ENCODE measurements at places on chromosomes 12 and 14.

GRCh38 chr14:50397390-50398188 lies 908 bp upstream of the CDKL1 start:
- peak; percentile 73 for DNase-seq

- DNase-seq, result no peak
Measured at GRCh38 chr14:78566859-78567172, 396.6 kb downstream of the NRXN3 start.

GRCh38 chr12:40011775-40012129 lies 94.1 kb downstream of the SLC2A13 start:
- no peak for DNase-seq

DNA sequence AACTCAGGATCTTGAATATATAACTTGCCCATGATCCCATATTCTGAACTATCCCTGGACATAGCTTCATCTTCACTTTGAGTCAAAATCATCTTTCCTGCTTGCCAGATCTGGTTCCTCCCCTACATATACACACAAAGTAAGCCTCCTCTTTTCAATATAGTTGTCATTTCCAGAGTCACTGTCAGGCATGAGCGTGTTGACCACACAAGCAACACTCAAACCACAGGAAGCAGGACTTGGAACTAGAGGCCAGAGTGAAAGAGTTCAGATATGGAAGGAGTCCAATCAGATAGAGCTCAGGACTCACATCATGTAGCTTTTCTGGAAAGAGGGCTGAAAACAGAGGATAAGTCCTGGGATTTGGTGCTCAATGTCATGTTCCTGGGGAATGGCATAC lies 1140.6 kb downstream of the BCL11B start:
- DNase-seq, result no peak

- no peak for DNase-seq
Measured at GRCh38 chr12:68119724-68120211, 39.8 kb downstream of the IFNG start.

DNA sequence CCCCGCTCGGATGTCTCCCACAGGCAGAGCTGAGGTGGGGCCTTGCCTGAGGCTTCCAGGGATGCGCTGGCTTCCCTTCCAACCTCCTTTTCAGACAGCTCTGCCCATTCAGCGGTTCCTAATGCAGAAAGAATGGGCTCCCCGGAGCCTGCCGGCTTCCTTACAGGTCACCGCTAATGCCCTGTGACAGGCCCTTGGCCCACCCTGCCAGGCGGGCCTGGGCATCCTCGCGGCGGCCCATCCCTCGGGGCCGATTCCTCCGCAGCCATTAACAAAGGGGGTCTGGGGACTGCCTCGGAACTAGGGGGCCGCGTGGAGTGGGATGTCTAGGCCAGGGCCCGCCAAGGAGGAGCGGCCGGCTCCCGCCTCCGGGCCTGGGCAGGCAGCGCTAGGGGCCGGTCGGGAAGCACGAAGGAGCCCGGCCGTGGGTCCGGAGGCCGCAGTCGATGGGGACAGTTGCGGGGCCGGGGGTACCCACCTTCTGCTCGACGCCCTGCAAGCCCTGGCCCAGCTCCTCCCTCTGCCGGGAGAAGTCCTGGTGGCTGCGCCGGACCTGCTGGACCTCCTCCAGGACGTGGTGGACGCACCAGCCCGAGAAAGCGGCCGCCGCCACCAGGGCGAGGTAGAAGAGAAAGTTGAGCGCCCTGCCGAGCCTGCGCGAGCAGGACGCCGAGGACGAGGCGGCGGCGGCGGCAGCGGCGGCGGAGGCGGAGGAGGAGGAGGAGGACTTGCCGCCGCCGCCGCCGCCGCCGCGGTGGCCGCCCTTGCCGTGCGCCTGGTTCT lies 738 bp downstream of the CKAP4 start:
- no peak for DNase-seq

DNA sequence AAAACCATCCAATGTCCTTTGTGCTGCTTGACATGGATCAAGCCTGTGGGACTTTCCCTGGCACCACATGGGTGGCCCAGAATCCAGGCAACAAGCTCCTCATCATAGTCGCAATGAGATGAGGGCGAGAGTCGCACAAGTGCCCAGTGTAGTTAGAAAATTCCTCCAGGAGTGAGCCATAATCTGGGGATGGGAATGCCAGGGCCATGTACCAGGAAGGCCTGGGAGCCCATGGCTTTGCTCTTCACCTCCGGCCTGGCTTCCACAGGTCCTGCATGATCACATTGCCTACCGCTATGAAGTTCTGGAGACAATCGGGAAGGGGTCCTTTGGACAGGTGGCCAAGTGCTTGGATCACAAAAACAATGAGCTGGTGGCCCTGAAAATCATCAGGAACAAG lies 33.9 kb downstream of the DYRK4 start:
- DNase-seq, result no peak

- DNase-seq, result no peak
Measured at GRCh38 chr14:103854822-103855733, 7.7 kb upstream of the PPP1R13B start.

GRCh38 chr14:49546766-49547165 lies 39.4 kb downstream of the RPS29 start:
- DNase-seq, result no peak

- no peak for DNase-seq
Measured at GRCh38 chr12:50784501-50784900, 20.6 kb downstream of the ATF1 start.

GRCh38 chr14:53741479-53742232 lies 215.0 kb downstream of the BMP4 start:
- DNase-seq, result peak; percentile 34

- no peak for DNase-seq
Measured at GRCh38 chr12:2014231-2014630, 10.0 kb upstream of the DCP1B start.

DNA sequence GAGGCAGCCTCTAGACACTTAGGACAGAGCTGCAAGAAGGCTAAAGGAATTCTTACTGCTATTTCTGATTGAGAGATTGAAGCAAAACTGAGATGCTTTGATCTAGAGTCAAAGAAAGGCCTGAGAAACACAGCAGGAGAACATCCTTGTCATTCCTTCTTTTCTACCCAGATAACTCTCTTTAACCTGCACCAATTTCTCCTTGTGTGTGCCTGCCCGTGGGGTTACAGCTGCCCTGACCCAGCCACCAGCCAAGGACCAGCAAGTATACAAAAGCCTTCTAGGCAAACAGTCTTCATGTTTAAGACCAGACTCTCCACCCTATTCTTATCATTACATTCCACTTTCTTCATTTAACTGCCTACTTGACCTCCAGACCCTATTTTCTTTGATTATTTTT lies 81.7 kb upstream of the PRB2 start:
- no peak for DNase-seq

GRCh38 chr12:110920324-110920910 lies at the start of gene MYL2:
Gene MYL2 (minus strand): TSS chr12:110920579. CDS start chr12:110920529, 50 bp downstream.
- no peak for DNase-seq

DNA sequence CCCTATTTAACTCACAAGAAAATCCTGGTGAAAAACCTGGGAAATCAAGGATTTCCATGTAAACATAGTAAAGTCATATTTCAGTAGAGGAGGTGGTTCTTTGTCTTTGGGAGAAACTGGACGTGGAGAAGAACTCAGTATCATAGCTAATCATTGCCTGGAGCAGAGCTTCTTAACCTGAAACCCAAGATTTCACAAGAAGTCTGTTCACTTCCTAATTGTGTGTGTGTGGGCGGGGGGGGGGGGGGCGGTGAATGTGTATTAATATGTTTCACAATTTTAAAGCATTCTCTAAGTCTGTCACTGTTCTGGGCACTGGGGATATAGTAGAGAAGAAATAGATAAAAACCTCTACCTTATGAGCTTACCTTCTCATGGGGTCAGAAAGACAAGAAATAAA lies 96.7 kb upstream of the PPP4R3A start:
- no peak for DNase-seq

DNA sequence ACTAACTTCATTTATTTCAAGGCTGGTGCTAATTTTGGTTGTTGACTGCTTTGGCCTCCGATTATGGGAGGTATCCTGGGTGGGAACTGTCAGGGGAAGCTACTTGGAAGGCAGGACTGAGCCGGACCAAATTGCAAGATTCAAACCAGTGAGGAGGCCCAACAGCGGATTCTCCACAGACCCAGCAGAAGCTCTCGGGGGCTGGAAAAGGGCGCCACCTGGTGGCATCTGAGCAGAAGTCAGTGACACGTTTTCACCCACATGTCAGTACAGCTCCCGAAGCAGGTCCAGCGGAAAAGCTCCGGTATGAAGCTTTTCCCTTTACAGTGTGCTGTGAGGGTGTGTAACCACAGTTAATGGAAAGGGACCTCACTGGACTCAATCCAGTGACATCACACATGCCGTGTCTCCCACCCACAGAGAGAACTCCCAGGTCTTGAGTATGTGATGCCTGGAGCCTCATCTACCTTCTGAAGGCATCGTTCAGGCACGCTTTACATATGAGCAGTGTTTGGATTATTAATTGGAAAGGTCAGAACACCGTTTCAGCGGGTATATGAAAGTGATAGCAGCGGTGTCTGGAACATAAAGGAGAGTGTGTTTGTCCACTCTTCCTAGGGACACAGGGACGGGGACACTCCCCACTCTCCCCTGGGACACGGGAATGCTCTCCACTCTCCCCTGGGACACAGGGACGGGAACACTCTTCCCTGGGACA lies 3.6 kb upstream of the P2RX2 start:
- DNase-seq, result peak; percentile 74

DNA sequence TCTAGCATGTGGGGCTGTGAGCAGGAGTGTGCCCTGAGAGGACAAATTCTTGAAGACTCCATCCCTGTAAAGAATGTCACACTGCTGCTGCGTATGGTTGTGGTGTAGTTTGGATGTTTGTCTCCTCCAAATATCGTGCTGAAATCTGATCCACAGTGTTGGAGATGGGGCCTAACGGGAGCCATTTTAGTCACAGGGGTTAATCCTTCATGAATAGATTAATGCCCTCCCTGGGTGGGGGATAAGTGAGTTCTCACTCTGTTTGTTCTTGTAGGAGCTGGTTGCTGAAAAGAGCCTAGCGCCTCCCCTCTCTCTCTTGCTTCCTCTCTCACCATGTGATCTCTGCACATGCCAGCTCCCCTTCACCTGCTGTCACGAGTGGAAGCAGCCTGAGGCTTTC lies 94.5 kb upstream of the VASH1 start:
- DNase-seq, result no peak

- no peak for DNase-seq
Measured at GRCh38 chr14:72649603-72650227, 244.2 kb downstream of the DPF3 start.

DNA sequence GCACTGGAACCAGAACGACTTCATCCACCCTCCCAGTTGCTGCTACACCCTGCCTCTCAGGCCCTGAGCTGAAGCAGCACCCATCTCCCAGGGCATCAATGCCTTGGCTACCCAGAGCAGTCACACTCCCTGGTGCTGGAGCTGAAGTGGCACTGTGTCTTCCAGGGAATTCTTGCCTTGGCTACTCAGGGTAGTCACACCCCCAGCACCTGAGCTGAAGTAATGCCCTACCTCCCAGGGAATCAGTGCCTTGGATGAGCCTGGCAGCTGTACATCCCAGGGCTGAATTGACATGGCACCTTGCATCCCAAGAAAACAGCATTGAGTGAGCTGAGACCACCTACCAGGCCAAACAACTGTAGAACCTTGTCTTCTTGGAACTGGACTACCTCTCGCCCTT lies 41.2 kb upstream of the TSPAN11 start:
- DNase-seq, result no peak

- no peak for DNase-seq
Measured at GRCh38 chr14:105375635-105376057, 22.7 kb upstream of the TEX22 start.

DNA sequence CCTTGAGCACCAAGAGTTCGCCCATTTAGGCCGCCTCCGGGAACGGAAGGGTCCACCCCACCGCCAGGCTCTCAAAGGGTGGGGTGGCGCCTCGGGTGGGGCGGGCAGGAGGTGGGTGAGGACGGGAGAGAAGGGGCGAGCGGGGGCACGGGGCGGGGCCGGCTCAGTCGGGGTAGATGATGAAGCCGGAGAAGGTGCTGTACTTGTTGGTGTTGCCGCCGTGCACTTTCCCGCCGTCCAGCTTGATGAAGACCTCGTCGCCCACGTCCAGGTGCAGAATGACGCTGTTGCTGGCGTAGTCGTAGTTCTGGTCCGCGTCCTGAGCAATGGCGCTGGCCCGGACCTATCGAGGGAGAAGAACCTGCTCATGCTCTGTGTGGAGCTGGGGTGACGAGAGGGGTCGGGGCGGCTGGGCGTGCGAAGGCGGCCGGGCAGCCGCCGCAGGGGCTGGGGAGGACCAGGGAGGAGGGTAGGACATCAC lies 4.1 kb downstream of the C1QL4 start:
- DNase-seq, result no peak

GRCh38 chr12:69688021-69688420 lies 11.1 kb downstream of the BEST3 start:
- DNase-seq, result peak; percentile 23

DNA sequence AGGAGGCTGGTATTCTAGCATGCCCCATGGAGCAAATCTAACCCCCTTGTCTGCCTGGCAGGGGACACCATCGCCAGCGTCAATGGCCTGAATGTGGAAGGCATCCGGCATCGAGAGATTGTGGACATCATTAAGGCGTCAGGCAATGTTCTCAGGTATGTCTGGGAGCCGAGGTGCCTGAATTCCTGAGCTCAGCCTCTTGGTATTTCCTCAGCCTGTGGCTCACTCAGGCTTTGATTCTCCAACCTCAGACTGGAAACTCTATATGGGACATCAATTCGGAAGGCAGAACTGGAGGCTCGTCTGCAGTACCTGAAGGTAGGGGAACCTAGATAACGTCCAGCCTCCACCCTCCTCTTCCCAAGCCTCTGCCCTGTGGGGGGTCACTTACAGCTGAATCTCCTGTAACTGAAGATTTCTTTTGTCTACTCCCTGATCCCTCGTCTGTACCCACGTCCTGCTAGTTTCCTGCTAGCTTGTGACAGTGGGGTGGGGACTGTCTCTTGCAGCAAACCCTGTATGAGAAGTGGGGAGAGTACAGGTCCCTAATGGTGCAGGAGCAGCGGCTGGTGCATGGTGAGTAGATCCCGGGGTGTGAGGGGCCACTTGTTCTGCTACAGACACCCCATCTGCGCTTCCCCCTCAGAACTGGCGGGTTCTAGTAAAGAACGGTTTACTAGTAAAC lies 7.0 kb downstream of the TAMALIN start:
- DNase-seq, result no peak

GRCh38 chr12:41287500-41288141 lies 99.5 kb downstream of the PDZRN4 start:
- no peak for DNase-seq

GRCh38 chr14:105092171-105093037 lies 27.2 kb upstream of the GPR132 start:
- no peak for DNase-seq
